Esophagus squamous epithelium (tissue), 5 donors: ENCODE measurements at places on chromosomes 12 and 14.

DNA sequence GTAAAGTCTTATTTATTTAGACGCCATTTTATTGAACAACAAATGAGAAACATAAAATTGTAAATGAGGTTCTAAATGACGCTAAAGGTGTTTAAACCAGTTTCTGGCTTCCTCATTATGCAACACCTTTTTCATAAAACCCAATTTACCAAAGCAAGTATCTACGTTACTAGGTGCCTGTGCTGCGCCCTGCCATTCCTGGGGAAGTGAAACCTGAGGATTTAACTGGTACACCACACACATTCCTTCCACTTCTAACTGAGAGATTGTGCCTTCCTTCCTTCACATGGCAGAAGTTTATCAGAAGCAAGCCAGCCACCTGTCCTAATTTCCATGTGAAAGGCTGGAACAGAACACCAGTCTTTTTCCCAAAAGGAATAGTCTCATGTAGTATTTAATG, 40.3 kb upstream of the GCH1 start:
- DNase-seq = no peak

DNA sequence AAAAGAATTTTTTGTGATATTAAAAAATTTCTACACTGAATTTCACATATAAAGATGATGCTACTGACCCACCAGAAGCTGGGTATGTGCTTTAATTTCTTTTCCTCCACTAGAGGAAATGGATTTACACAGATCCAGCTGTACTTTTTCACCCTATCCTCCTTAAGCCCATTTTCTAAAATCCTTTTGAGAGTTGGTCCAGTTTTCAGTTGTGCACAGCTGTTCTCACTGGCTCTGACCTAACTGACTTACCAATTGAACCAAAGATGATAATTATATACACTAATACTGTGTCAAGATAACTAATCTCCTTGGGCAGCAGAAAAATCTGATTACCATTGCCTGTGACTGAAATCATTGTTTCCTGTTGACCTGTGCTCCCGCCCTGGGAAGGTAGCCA, 108.5 kb downstream of the ZFC3H1 start:
- DNase-seq = no peak

DNA sequence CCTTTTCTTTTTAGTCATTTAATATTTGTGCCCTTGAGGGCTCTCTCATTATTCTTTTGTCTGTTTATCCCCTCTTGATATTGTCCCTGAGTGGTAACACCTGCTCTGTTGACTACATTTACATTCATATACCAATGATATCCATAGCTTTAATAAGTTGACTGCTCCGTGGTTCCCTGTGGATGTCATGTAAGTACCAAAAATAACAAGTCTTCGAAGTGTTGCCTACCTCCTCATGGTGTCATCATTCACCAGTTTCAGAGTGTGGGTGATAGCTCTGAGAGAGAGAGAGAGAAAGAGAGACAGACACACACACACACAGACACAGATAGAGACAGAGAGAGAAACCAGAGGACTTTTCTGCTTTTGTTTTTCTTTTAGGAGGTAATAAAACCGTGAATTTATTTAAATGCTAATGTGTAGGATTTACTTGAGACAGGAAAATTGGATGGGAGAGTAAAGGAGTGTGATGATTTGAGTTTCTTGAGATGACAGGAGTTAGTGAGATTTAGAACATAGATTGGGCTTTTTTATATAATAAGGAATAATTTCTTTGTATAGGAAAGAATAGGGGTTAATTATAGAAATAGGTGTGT, 52.2 kb downstream of the PAPOLA start:
- no peak for DNase-seq

DNA sequence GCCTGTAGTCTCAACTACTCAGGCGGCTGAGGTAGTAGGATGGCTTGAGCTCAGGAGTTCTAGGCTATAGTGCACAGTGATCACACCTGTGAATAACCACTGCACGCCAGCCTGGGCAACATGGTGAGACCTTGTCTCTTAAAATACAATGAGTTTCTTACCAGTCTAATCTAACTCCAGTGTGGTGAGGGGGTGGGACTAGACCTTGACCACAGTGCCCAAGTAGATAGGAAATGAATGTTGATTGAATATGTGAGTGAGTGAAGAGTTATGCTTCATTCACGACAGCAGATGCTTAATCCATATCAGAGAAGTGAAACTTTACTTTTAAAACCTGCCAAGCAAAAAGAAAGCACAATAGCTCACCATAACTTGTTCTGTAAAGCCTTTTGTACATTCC, 11.2 kb upstream of the AK7 start:
- no peak for DNase-seq

DNA sequence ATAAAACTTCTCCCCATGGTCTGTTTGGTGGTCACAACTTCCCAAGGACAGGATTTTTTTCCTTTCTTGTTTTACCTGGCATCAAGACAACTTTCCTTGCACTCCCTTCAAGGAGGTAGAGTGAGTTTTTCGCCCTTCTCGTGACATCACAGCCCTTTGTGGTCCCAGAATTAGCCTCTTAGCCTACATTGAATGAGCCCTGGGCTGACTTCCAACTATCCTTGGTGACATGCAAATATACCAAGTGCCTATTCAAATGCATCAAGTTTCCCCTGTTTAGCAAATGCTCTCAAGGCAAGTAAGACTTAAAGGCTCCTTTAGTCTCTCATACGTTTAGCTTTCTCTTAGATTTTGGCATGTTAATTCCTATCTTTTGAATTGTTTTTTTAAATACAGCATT, 36.6 kb downstream of the TC2N start:
- DNase-seq = no peak

GRCh38 chr12:125461831-125462230, 396.6 kb downstream of the AACS start:
- DNase-seq = no peak
